Stimulated activated CD8-positive, alpha-beta memory T cell treated with anti-CD3 and anti-CD28 coated beads, Interleukin-7, amount 100 ng/mL, for 1 hour (primary cell): ENCODE measurements at places on chromosomes 5 and 9.

DNA sequence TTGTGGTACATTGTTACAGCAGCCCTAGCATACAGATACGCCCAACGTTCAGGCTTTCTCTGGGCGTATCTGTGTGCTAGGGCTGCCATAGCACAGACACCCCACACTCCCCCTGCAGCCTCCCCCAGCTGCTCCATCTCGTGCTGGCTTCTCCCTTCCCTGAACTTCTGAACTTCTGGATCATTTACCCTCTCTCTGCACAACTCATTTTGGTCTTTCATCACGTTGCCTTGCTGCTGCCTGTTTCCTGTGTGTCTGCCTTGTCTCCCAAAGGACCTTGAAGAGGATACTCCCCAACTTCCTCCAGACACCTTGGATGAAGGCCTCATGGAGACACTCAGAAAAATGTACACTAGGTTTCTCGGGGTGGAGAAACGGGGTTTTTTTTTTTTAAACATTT is 37.3 kb downstream of the SLIT3 start:
- no peak for DNase-seq

- no peak for DNase-seq
These were observed 11.0 kb downstream of the CCDC152 start for GRCh38 chr5:42767491-42768105.

GRCh38 chr5:141757402-141757801 is 75.4 kb upstream of the ARAP3 start:
- DNase-seq = no peak

DNA sequence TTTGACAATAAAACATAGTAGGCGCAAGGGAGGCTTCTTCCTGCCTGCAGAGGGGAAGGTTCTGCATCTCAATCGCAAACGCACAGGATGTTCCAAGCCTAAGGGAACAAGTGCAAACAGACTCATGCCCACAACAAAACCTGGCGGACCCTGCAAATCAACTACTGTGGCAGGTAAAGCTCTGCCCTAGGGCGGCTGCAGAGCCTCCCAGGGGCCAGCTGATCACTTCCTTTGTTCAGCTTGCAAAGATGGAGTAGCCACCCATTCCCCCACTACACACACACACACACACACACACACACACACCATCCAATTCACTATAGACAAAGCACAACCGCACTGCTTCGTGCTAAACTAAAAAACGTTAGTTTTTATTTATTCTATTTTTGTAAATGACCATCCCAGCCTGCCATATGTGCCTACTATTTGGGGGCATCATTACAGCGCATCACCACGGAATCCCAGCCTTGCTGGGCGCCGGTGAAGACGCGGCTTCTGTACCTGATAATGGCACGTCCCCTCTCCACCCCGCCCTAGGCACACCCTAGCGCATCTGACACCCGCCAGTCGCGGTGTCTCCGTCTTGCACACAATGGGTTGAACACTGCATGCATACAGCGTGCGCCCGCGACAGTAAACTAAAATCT is 57.6 kb downstream of the DPYSL3 start:
- no peak for DNase-seq

- no peak for DNase-seq
These were observed 216.3 kb upstream of the ZNF608 start for GRCh38 chr5:124962735-124963134.

DNA sequence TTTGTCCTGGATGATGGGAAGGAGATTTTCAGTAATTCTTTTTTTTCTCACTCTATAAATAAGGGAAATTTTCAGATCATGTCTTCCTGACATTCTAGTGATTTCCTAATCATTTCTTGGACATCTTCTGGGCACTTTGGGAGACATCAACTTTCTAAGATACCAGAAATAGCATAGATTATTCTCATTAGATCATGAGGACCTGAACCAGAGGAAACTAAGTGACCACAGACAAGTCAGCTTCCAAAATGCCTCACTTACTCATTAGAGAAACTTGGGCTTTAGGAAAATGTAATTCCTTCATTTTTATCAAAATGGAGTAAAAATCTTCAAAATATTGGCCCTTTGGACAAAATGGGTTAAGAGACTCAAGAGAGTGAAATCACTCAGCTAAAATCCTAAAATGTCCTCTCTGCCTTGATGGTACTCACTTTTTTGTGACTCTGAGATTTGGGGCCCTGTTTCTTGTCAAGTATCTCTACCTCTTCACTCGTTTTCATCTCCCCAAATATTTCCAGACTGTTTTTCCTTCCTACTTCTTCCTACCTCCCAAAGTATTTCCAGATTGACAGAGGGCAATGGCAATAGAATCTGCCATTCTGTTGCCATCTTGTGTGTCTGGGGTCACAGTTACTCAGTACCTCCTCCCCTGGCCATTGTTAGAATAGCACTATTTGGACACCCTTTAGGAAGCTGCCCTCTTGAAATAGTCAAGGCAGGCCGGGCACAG is 194.5 kb downstream of the NR3C1 start:
- no peak for DNase-seq

- no peak for DNase-seq
These were observed 4.0 kb downstream of the HDAC3 start for GRCh38 chr5:141632650-141633049.

DNA sequence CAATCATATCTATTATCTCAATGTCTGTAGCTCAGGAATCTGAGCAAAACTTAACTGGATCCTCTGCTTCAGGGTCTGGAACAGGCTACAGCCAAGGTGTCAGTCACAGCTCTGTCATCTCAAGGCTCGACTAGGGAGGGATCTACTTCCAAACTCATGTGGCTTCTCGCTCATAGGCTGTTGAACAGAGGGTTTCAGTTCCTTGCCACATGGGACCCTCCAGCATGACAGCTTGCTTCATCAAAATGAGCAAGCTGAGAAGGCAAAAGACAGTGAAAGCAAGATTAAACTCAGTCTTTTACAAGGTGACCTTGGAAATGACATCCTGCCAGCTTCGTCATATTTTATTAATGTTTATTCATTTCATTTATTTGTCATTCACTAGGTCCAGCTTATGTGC is 111.7 kb downstream of the GADD45G start:
- no peak for DNase-seq

DNA sequence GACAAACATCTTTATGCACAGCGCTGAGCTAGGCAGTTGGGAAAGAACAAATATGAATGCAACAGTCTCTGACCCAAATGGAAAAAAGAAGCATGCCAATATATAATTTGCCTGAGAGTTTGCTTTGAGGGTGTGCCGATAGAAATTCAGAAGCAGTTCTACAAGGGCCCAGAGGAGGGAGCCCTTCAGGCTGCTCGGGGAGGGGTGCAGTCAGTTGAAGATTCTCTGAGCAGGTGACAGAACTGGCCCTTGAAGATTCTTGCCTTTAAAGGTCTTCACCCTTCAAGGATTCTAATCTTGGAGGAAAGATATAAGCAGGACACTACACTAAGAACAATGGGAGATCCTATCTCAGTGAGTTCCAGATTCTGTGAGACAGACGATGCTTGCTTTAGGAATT is 3.7 kb upstream of the PAPPA start:
- no peak for DNase-seq

DNA sequence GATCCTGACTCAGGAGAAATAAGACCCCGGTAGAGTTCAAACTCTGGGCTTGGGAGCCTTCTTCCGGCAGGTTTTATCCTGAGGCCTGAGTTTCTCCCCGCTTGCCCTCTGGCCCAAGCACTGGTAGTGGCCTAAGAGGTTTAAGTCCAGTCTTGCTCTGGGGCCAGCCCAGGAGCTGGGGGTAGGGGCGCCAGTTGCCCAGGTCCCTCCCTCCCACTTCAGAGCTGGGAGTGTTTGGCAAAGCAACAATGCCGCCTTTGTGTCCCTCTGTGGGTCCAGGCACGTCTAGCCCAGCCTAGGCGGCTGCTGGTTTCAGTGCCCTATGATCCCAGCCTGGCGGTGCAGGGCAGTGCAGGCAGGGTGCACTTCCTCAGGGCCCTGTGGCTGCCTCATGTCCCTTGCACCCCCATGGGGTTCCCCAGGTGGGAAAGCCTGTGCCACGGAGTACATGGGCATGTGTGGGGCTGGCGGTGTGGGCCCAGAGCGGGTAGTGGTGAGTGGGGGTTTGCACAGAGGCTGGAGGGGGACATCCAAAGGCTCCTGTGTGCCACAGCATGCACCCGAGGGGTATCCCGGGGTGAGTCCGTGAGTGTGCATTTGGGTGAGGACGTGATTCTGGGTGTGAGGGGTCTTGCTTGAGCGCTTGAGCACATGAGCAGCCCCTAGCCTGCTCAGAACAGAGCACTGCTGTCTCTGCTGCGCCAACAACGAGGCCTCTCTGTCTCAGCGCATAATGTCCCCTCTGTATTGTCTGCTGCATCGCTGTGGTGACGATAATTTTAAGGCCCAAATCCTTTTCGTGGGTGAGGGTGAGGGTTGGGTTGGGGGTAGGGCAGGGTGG is 61.7 kb upstream of the PSD2 start:
- DNase-seq = no peak

DNA sequence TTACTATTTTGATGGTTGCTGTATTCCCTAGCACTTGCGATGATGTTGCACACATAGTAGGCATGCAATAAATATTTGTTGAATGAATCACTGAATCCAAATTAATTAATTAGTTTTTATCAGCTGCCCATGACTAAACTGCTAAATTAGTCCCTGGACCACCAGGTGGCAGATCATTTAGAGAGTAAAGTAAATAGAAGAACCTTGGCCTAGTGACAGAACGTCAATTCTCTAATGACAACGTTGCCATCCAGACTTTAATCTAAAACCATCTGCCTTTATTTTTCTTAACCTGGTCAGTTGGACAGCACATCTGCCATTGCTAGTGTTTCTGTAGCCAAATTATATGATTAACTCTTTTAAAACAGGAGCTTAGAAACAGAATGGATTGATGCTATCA is 457.5 kb downstream of the KIF4B start:
- DNase-seq = no peak
